RWPE2 (cell line): ENCODE measurements at places on chromosomes 5 and 9.

DNA sequence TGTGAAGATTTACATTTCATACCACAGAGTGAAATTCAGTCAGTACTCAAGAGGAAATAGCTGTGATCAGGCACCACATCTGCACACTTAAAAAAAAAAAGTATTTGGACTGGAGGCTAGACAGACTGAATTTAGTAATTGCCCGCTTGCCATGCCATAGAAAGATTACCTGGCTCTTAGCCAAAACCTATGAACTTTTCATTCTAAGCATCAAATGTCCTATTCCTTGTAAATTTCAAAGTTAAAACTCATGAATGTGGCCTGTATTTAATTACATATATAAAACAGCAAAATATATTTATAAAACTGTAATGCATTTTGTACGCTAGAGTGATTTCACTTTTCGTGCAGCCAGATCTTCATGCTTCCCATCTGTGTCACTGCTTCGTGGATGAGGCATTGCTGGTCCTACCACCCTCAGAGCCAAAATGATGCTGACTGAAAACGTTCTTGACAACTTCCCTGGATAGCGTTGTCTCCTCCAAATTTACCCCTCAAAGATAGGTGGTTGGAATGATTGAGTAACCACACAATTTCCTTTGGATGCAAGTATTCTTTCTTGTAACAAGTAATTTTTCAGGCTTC lies 447.9 kb upstream of the SGCD start:
- DNase-seq = no peak

DNA sequence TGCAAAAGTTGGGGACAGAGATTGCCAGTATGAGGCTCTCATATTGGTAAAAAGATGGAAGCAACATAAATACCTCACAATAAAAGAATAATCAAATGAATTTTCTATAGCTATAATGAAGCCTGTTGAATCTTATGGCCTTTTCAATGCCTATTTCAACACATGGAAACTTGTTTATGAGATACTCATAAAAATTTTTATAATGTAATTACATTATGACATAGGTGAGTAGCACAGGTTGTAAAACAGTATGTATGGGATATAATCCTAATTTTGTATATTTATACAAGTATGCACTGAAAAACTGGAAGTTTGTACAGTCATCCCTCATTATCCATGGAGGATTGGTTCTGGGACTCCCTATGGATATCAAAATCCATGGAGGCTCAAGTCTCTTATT lies 21.2 kb upstream of the SEMA5A start:
- DNase-seq = no peak

DNA sequence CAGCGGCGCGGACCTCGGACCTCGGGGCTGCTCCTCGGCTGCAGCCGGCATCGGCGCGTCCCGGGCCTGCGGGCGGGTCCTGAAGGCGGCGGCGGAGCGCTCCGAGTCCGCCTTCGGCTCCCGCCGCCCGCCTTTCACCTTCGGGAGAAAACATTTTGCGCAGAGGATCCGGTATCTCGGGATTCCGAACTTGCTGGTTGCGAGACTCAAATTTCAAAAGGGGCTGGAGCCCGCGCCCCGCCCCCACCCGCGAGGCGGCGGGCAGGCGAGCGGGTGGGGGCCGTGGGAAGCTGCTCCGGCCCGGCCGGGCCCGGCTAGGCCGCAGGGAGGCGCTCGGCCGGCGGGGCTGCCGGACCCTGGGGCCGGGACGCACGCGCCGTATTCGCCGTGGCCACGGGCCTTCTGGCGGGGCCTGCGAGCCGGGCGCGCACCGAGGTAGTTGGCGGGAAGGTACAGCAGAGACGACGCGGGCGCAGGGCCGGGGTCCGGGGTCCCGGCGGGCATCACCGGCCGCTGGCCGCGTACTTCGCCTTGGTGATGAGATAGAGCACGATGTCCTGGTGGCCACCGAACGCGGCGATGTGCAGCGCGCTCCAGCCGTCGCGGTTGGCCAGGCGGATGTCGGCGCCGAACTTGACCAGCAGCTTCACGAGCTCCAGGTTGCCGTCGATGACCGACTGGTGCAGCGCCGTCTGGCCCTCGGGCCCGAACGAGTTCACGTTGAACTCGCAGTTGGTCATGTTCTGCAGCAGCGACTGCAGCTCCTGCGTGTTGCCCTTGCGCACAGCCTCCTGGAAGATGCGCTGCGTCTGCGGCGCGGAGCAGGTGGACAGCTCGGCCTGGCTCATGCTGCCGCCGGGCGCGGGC lies 757 bp downstream of the NRARP start:
- no peak for DNase-seq

GRCh38 chr5:122924203-122924602 lies 78.8 kb downstream of the SNX24 start:
- no peak for DNase-seq

DNA sequence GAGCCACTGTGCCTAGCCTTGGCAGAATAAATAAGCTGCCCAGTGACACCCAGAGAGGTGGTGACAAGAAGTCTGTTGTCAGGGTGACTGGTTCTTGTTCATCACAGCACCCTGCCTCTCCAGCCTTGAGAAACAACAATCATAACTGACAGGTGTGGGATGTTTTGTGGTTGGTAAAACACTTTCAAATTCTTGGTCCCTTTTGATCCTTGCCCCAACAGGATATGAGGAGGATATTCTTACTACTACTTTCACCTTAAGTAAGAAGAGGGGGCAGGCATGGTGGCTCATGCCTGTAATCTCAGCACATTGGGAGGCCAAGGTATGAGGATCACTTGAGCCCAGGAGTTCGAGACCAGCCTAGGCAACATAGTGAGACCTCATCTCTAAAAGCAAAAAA lies 14.2 kb upstream of the FRRS1L start:
- no peak for DNase-seq

GRCh38 chr5:168184103-168184502 lies 107.3 kb upstream of the WWC1 start:
- no peak for DNase-seq

GRCh38 chr9:127539982-127540663 lies 72.0 kb upstream of the STXBP1 start:
- DNase-seq = no peak

GRCh38 chr9:9729082-9729481 lies 883.7 kb downstream of the PTPRD start:
- no peak for DNase-seq

DNA sequence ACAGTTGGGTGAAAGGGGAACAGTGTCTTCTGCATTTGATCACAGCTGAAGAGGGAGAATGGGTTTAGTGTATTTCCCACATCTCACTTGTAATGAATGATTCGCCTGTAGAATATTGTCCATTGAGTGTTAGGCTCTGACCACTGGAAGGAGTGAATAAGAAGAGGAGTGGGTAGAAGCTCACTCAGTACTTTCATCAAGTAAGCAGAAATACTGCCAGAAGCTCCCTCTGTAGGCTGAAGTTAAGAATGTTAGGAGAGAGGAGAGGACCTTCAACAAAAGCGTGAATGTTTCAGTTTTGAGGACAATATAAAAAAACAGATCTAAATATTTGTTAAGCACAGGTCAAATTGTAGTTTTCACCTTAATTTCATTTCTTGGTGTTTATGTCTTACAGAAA lies 27.5 kb downstream of the FSD1L start:
- DNase-seq = no peak

- no peak for DNase-seq
Measured at GRCh38 chr9:37309136-37309535, 113.4 kb upstream of the GRHPR start.

GRCh38 chr9:69719983-69720382 lies 39.8 kb downstream of the PTAR1 start:
- DNase-seq = no peak

DNA sequence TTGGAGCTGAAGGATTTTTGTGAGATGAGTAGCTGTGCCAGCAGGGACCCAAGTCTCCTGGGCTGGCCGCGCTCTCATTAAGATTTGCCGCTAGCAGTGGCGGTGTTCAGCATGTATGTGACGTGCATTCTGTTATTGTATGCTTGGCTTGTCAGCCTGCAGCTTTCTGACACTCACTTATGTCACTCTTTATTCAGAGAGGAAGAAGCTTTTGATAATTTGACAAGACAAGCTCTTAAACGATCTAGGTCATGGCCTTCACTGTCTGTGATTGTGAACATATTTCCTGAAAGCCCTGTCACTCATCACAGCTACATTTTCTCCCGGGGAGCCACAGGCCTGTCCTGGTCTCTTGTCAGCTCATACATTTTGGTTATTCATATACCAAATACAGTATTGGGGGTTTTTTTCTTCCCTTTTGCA lies 98.2 kb upstream of the GRHPR start:
- no peak for DNase-seq

GRCh38 chr5:50786073-50786472 lies 119.6 kb downstream of the PARP8 start:
- no peak for DNase-seq

DNA sequence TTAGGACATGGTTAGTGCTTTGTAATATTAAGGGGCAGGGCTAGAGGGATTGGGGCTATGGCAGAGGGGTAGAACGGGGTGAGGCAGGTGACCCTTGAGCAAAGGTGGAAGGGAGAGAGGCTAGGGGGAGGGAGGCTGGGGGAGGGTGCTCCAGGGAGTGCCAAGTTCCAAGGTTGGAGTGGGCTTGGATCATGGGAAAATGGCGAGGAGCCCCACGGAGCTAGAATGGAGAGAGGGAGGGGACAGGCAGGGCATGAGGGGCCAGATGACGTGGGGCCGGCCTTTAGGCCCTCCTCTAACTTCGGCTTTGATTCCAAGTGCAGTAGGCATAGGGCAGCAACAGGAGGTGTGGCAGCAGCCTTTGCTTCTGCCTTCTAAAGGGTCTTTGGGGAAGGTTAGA lies 171.8 kb upstream of the PANK3 start:
- peak; percentile 27 for DNase-seq

GRCh38 chr5:6859951-6860638 lies 146.9 kb downstream of the TENT4A start:
- DNase-seq = no peak

- DNase-seq = no peak
Measured at GRCh38 chr9:115015018-115015635, 84.7 kb upstream of the TNFSF8 start.

GRCh38 chr5:180646963-180647305 lies 2.5 kb downstream of the FLT4 start:
- no peak for DNase-seq

DNA sequence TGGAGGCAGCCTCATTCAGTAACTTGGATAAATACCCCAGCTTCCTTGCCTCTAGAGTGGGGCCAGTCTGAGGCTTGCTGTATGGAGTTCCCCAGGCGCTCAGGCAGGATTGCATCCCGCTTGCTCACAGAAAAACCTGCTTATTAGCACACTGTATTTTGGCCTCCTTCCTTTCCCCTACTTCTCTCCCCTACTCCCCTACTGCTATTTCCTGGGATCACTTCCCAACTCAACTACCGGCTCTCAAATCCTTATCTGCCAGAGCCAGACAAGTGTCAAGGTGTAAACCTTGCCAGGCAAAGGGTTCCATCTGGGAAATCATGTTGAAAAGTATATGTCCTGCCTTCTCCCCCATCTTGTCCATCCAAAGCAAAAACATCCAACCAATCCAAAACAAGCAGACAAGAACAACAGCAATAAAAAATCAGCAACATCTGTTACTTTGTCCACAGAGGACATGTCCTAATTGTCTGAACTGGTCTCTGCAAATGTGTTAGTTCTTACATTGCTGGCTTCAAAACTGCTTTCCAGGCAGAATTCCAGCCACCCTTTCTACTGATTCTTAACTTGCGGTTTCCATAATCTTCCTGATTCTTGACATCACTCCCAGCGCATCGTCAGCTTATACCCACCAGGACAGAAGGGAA lies 164.1 kb upstream of the SEMA6A start:
- DNase-seq = no peak

- DNase-seq = no peak
Measured at GRCh38 chr9:117160254-117160653, 254.6 kb downstream of the ASTN2 start.

DNA sequence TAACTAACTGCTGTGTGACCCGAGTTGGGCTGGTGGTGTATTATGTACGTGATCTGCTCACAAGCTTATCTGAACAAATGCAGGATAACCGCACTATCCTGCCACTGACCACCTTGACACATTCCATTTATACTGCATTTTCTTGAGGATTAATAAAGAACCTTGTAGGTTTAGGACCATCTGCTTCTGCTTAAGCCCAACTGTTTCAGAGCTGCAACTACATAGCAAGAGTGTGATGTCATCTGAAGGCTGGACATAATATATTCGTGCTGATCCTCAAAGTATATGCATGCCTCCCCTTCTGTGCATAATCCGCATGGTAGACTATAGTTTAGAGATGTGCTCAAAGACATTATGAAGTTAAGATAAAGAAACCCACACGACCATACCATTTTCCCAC lies 435.9 kb downstream of the BNC2 start:
- no peak for DNase-seq

- DNase-seq = no peak
Measured at GRCh38 chr5:149537374-149537975, 13.8 kb downstream of the CSNK1A1 start.

DNA sequence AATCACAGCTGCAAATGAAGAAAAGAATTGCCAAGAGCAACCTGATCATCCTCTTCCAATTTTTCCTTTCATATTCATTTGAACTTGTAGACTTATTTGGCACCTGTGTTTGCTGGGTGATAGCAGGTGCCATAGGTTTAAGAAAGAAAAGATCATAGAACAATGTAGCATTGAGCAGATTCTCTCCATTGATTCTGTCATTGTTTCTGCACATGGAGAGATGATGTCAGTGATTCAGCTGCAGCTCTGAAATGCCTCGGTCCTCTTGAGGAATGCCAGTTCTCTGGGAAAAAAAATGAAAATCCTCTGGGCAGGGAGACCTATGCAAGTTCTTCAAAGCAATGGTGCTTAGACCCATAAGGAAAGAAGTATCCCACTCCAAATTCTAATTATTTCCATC lies 418.1 kb upstream of the KLF4 start:
- no peak for DNase-seq

GRCh38 chr9:17824616-17825264 lies 245.9 kb downstream of the SH3GL2 start:
- DNase-seq = no peak

DNA sequence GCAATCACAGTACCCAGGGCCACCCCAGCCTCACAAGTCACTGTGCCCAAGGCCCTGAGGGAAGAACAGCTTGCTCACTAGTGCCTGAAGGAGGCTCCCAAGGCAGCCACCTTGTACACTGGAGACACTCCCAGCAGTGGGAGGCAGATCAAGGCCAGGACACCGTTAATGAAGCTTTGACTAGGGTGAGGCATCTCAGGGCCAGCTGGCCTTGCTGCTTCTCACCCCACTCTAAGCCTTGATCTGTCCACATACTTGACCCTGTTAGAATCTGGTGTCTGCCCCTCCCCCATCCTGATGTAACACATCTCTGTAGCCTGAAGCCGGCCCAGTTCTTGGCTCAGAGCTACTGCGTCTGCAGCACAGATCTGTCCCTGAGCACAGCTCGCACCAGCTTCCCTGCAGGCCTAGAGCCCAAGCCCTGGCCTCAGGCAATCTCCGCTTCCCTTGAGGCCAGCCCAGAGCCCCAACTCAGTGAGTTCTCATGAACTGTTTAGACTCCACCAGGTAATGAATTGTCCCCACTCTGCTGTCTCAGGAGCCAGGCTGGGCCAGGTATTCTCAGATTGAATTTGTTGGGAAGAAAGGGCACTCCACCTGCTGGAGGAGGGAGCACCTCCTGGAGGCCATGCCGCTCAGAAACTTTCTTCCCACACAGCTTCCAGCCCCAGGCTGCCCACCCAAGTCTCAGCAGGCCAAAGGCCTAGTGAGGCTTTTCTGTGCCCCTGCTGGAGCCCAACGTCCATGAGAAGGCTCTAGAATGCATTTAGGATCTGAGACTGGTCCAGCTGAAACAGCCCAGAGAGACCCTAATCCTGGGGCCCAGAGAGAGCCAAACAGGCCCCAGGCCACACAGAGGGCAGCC lies 13.4 kb upstream of the JADE2 start:
- peak; percentile 83 for DNase-seq

- DNase-seq = no peak
Measured at GRCh38 chr9:136622538-136622948, 40.2 kb upstream of the EGFL7 start.
